ENCODE measurements at places on chromosomes 1 and 21.

- DNase-seq, result no peak
Measured at GRCh38 chr1:101291562-101292380, 55.0 kb downstream of the S1PR1 start.

DNA sequence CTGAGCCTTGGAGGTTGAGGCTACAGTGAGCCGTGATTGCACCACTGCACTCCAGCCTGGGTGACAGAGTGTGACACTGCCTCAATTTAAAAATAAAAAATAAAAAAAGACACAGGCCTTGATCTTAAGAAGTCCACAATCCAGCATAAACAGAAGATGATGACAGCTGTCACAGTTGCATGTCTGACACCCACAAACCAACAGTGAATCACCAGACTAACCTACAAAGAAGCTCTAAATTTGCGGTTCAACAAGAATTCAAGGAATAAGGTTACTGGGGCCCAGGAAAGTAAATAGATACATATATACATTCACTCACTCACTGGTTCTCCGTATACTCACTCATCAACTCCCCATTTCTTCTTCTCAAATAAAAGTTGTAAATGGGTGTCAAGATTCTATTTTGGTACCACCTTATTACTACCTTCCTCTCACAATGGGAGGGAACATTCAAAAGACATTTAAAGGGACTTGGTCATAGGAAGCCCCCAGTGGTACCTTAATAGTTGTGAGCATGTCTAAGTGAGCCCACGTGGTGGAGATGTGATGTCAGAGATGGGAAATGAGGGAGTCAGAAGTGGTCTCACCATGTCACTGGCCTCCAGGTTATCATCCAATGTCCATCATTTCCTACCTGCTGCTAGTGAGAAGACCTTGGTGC lies 66.9 kb upstream of the PRDX6 start:
- DNase-seq, result no peak

- DNase-seq, result no peak
Measured at GRCh38 chr1:29397256-29397590, 160.9 kb downstream of the PTPRU start.

DNA sequence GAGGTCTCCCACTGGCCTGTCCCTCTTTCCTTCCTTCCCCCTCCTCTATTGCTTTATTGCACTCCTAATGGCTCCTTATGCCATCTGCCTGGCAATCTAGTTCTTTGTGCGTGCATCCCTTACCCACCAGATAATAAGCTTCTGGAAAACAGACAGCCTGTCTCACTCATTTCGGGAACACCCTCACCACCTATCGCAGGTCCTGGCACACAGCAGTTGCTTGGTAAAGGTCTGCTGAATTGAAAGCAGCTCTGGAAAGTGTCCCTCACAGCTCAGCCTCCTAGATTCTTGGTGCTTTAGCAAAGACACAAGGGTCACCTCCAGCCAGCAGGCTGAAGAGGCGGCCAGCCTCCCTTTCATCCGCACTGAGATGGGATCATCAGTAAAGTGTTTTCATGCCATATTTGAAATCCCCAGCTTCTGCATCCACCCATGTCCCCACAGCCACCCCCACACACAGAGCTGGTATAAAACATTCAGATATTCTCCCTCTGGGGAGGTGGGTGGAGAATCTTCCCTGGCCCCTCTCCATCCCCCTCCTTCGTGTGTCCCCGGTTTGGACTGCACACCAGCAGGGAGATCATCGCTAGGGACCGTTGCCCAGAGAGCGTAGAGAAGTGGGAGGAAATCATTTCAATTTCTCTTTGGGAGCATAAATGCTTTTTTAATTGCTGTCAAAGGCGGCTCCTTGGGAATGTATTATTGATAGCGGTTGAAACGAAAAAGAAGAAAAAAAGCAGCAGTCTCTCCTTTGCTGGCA lies 29.1 kb upstream of the ATP2B4 start:
- DNase-seq, result peak; percentile 19

GRCh38 chr1:225990705-225991464 lies 8.3 kb downstream of the SDE2 start:
- no peak for DNase-seq

DNA sequence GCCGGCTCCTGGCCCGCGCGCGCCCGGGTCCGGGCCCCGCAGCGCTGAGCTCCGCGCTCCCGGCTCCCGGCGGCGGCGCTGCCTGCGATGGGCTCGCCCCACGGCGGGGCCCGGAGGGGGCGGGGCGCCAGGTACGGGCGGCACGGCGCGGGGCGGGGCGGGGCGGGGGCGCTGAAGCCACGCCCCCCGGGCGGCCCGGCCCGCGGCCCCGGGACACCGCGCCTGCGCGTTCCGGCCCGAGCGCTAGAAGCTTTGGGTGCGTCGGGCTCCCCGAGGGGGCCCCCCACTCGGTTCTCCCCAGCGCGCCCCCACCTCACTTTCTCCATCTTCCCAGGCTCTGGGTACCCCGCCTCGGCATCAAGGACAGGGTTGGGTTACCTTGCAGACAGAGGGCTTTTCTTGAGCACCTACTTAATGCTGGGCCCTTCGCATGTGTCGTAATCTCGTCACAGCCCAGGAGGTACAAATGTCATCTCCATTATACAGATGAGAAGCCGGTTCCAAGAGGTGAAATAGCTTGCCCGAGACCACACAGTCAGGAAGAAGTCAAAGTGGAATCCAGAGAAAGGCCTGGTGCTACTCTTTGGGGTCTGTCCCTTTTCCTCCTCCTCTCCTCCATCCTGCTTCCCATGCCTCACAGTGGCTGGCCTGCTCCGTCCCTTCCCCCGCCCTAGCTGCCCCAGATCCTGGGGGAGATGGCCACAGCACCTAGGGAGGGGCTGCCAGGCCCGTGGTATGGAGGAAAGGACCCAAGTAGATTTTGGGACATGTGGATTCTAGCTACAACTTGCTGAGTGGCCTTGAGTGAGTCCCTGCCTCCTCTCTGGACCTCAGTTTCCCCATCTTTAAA lies 46.5 kb downstream of the RAP1GAP start:
- no peak for DNase-seq

DNA sequence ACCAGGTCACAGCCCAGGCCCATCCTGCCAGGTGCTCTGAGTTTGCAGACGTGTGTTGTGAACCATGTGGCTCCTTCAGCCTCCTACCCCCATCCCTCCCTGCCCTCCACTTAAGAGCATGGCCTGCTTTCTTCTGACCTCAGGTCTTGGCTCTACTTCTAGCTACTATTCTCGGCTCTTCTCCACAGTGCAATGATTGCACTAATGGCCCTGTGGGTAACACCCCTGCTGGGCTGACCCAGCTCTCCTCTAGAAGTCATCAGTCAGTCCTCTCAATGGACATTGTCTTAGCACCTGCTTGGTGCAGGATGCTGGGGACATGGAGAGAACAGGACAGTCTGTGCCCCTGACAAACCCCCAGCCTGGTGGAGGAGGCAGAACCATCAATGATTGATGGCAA lies 22.2 kb upstream of the IFFO2 start:
- no peak for DNase-seq

DNA sequence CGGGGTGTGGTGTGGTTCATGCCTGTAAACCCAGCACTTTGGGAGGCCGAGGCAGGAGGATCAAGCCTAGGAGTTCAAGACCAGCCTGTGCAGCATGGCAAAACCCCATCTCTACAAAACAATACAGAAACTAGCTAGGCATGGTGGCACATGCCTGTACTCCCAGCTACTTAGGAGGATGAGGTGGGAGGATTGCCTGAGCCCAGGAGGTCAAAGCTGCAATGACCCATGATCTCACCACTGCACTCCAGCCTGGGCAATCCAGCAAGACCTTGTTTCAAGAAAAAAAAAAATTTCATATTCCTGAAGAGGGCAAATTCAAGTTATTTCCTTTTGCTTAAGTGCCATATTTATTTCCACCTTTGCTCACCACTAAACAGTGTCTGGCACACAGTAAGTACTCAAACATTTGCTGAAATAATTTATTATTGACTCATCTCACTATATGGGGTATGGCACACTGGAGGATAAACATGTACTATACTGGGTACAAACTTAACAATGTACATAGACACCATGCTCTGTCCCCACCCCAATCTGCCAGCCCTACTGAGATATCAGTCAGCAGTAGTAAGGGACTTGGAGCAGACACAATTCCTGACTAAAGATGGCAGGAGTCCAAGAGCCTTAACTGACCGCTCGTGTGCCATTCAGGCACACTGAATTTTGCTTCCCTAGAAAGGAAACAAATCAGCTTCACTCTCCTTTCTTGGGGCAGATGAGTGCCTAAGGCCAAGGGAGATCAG lies 15.5 kb downstream of the MEAF6 start:
- no peak for DNase-seq

DNA sequence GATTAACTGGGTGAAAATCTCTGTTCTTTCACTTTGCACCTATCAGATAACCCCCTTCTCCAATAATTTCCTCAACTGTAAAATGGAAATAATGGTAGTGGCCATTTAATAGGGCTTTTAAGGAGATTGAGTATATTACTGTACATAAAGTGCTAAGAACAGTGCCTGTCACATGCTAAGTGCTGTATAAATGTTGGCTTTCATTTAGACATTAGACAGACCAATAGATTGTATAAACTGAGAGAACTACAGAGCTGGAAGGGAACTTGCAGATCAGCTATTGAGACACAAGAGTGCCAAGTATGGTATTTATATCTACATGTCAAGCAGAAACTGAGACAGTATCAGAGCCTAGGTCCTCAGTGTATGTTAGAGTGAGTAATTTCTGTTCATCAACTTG lies 934.7 kb downstream of the PLA2G4A start:
- no peak for DNase-seq

DNA sequence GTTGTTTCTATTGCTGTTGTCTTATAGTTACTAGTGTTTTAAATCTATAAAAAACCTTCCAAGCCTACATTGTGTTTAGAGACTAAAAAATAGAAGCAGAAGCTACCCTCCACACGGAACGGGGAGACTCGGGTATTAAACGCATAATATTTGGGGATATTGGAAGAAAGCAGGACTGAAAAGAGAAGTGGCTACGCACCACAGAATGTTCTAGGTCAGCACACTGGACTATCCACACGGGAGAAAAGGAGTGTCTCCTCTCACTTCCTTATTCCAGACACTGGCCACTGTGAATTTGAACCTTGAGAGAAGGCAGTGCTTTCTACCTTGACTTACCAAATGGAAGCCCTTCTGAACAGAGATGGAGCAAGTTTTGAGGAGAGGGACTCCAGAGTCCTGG lies 1.0 kb upstream of the OR10J4 start:
- peak; percentile 1 for DNase-seq

- no peak for DNase-seq
Measured at GRCh38 chr1:225253173-225253572, 174.7 kb downstream of the LBR start.

DNA sequence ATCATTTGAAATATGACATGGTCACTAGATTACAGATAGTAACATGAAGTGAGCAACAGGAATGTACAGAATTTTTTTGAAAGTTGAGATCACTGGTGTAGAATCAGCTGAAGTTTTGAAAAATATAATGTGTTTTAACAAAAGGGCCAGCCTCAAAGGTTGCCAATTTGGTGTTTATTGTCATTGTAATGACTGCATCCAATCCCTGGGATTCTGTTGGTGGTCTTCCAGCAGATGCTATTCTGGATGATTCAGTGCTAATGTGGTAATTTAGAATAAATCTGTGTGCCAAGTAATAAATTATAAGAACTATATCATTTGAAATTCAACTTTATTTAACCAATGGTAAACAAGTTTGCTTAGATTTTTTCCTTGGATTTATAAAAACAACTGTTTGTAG lies 436.4 kb upstream of the PKN2 start:
- no peak for DNase-seq

GRCh38 chr1:8662380-8663072 lies 154.9 kb downstream of the RERE start:
- no peak for DNase-seq

DNA sequence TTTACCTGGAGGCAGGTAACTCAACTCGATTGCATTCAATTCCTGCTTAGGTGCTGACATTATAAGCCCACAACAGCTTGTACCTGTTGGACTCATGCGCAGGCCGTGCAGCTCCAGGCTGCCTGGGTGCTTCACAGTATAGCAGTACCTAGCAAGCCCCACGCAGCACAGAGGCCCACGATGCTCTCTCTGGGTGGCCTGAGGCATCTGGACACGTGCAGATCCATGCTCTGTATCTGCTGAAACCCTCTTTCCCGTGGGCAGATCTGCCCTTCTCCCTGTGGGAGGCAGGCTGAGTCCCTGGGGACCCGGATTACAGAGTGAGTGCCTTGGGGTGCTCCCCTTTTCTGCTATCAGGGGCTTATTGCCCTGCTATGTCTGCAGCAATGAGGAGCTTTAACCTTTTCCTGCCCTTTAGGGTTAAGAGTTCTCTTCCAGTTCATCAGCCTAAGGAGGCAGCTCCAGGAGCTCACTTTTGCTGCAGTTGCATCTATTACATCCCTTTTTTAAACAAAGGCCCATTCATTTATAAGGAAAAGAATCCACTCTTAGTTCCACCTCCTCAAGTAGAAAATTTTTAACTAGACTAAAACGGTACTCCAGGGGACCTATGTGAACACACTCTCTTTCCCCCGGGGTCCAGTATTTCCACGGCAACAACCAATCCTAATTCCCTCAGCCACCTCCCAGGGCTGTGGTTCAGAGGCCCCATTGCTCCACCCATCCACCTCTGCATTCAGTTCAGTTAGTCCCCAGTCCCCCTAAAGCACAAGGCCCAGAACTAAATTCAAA lies 19.3 kb downstream of the ITPKB start:
- no peak for DNase-seq

GRCh38 chr1:172630868-172631267 lies 28.0 kb upstream of the FASLG start:
- no peak for DNase-seq

GRCh38 chr1:163471779-163472650 lies 150.3 kb downstream of the NUF2 start:
- no peak for DNase-seq

DNA sequence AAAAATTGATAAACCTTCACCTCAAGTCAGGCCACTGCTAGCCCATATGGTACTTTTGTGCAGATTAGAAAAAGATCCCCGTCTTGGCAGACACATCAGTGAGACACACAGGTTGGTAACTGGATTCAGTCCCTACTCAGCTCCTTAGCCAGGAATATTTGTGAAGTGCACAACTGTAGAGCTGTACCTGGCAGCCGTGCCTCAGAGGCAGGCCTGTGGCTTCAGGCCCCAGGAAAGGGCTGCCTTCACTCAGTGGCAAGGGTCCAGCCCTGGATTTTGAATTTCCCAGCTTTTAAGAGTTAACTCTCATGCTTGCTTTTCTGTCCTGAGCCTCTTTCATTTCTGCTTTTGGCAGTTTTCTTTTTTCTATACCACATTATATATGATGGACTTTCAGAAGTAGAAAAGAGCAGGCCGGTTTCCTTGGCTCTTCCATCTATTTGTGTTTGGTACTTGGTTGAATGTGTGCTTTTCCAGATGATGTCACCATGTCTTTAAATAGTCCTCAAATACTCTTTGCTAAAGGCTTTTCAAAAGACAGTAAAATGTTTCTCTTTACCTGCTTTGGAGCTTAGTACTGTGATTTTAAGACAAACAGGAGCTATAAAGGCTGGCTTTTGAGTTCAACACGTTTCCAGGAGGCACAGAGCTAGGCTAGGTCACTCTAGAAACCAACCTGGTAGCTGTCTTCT lies 186.6 kb downstream of the AK5 start:
- no peak for DNase-seq

GRCh38 chr1:31880957-31881687 lies 57.0 kb downstream of the PTP4A2 start:
- DNase-seq, result no peak

GRCh38 chr1:96515430-96515829 lies 206.2 kb upstream of the PTBP2 start:
- no peak for DNase-seq

- DNase-seq, result peak; percentile 64
Measured at GRCh38 chr1:155044812-155045657, 6.1 kb upstream of the ADAM15 start.
